ENCODE measurements at places on chromosomes 1 and 21.

GRCh38 chr1:194080826-194081225 is 894.4 kb upstream of the B3GALT2 start:
- no peak for DNase-seq

DNA sequence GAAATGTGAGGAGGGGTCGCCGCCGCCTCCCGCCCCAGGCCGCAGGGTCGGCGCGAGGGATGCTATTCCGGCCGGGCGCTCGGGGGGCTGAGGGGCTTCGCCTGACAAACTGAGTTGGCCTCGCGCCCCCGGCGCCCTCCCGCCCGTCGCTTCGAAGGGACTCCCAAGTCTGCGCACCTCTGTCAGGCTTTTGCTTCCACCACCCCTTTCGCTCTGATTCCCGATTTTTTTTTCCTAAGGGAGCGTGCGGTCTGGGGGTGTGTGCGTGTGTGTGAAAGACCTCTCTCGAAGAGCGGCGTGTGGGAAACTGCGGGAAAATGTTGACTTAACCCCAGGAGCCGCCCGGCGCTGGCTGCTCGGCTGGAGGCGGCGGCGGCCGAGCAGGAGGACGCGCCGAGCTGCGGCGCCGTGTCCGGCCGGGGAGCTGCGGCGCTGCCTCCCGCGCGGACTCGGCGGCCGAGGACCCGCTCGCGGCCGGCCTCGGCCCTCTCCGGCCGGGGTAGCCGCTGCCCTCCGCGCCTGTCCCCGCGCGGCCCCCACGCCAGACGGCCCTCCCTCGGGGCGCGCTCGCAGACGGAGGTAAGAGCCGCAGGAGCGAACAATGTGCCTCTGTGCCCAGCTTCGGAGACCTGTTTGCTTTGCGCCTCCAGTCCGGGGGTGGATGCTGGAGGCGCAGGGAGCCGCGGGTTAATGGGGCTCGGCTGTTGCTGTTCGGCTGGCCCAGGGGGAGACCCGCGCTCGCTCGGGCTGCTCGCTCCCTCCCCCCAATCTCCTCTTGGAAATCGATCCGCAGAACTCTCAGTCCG is 1.1 kb downstream of the ADGRL2 start:
- DNase-seq = peak; percentile 46

DNA sequence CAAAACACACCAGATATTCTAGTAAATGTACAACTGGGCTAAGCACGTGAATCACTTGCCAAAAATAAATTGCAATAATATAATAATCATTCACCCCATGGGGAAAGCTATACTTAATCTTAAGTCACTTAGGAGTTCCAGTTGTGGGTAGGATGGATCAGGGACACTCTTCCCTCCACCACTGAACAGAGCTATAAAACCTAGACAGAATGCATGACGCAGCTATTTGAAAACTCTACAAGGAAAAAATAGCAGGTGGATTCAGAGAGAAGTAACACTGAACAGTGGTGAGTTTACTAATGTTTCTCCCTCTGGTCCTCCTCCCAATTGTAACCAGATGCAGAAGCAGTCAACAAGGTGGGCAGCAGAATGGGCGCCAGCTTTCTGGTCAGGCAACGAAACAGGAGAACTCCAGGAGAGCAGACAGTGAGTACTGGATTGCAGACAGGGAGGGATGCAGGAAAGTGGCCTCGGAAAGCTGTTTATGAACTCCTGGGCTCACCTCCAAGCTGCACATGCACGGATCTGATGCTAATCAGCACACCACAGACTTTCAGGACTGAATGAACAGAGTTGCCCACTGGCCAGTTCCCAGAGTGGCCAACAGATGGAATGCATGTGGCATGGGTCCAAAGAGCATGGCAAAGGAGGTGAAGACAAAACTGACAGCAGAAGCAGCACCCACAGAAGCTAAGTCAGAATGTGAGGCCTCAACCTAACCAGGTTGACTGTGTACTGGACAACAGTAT is 41.4 kb downstream of the TARBP1 start:
- DNase-seq = no peak

GRCh38 chr1:201739492-201740085 is 89.4 kb upstream of the IPO9 start:
- peak; percentile 67 for DNase-seq

DNA sequence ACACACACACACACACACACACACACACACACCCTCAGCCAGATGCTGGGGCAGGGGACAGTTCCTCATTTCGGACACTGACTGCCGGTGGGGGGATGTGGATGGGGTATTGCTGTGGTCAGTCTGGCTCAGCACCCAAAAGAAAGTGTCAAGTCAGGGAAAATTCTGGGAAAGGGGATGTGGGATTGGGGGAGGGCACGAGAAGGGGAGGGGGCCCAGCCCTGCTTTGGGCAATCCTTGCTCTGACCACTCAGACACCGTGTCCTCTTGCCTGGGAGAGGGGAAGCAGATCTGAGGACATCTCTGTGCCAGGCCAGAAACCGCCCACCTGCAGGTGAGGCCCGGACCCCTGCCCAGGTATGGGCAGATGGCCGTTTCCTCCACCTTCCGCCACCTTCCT is at the start of gene C1QC:
Gene C1QC, plus strand, starts transcription at position 253 of the 400 bp plus-strand sequence. CDS start 391 bp downstream, outside the sequence.
- no peak for DNase-seq

DNA sequence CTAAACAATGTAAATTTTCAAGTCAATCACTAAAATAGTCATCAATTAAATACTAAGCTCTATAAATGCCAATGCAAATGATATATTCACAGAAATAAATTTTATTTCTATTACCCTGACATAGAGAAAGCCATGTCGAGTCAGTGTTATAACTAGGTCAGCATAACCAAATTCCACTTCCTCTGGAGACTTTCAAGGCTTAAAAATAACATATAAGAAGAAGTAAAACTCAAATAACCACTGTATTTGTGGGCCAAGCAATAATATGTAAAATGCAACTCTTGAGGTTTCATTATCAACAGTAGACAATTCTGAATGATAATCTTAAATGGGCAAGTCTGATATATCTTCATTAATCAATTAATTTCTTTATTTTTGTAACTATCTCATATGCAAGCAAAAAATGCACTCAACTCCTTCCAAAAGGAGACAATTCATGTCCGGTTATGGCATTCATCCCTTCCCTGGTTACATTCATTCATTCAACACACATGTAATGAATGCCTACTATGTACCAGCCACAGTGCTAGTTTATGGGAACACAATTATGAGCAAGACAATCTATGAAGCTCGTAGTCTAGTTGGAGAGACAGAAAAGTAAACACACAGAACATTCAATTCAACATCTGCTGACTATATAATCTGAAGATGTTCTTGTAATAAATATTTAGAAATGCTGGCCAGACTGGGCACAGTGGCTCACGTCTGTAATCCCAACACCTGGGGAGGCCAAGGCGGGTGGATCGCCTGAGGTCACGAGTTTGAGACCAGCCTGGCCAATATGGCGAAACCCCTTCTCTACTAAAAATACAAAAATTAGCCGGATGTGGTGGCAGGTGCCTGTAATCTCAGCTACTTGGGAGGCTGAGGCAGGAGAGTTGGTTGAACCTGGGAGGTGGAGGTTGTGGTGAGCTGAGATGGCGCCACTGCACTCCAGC is 37.1 kb upstream of the CAP1 start:
- DNase-seq = no peak

GRCh38 chr1:44718091-44718490 is 12.9 kb downstream of the RNU5D-1 start:
- DNase-seq = no peak

GRCh38 chr1:4962836-4963235 is 308.4 kb downstream of the AJAP1 start:
- peak; percentile 61 for DNase-seq

DNA sequence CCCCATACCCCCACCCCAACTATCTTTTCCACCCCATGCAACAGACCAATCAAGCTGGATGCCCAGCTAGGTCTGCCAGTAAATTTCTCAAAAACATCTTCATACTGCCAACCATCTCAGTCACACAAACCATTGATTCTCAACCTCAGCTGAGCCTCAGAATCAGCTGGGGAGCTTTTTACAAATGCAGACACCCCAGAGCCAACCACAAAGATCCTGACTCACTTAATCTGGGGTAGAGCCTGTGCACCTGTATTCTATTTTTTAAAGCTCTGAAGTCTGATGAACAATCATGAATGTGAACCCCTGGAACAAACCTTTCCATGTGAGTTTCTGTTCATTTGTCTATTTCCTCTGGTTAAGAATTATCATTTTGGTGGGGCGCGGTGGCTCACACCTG is 66.0 kb downstream of the ZNF281 start:
- DNase-seq = no peak

GRCh38 chr1:180158149-180159147 is 3.8 kb downstream of the QSOX1 start:
- DNase-seq = no peak

Measured in SW480 (cell line).